Omental fat pad (tissue), 4 donors: ENCODE measurements at places on chromosomes 1 and 21. TPM values are rescaled to one million over a fixed set of nuclear protein-coding genes. Genes with fewer than 3 reads are reported as not detected.

GRCh38 chr1:93722081-93723031, 40.7 kb upstream of the BCAR3 start:
- no peak for DNase-seq

GRCh38 chr1:236862615-236863211, 67.6 kb downstream of the MTR start:
- DNase-seq: no peak

- no peak for DNase-seq
Observed at GRCh38 chr1:66282343-66282852, 251.6 kb upstream of the SGIP1 start.

DNA sequence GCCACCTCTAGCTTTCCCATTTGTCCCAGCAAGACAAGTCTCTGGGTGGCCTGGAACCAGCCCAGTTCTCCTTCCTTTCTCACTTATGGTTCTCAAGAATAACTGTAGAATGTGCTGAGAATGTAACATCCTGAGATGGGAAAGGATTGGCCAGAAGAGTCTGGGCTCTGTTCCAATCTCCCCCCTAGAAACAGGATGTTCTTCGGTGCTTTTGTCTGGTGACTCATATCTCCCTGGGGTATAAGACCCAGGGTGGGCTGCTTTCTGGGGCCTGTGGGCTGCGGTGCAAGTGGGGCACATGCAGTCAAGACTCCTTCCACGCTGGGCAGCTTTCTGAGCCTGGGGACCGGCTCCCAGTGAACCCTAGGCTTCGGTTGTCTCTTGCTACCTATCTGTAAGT, 251.2 kb upstream of the POU3F1 start:
- DNase-seq: no peak

DNA sequence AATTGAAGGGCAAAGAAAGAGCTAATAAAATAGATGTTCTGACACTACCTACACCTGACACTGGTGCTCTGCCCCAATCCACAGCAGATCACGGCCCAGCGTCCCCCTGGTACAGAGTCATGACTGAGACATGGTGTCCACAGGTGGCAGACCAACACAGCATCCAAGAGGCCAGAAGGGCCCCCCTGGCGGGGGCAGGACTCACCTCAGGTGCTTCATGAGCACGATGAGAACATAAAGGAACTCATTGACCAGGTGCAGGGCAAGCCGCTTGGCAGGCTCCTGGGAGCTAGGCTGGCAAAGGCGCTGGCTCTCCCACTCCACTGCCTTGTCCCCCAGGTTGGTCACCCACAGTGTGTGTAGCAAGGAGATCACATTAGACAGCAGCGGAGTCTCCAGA, 20.4 kb downstream of the MRAP start:
- DNase-seq: no peak

PYHIN1 gene
- total RNA-seq: 4.3 TPM

DNA sequence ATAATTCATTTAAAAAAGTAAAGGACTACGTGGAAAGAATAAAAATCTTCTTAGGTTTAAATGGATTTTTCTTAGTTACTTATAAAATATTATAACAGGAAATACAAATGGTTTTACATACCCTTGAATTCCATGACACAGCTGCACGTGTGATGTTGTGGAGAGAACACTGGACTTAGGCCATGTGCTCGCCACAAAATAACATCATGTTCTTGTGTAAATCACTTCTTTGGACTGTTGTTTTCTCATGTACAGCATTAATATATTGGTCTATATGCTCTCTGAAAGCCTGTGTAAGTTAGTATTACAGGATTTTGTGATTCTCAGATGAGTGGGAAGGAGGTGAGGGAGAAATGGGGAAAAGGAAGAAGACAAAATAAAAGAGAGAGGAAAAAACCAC, 228.2 kb downstream of the DNM3 start:
- DNase-seq: no peak

CRP gene
- total RNA-seq: not detected

DNA sequence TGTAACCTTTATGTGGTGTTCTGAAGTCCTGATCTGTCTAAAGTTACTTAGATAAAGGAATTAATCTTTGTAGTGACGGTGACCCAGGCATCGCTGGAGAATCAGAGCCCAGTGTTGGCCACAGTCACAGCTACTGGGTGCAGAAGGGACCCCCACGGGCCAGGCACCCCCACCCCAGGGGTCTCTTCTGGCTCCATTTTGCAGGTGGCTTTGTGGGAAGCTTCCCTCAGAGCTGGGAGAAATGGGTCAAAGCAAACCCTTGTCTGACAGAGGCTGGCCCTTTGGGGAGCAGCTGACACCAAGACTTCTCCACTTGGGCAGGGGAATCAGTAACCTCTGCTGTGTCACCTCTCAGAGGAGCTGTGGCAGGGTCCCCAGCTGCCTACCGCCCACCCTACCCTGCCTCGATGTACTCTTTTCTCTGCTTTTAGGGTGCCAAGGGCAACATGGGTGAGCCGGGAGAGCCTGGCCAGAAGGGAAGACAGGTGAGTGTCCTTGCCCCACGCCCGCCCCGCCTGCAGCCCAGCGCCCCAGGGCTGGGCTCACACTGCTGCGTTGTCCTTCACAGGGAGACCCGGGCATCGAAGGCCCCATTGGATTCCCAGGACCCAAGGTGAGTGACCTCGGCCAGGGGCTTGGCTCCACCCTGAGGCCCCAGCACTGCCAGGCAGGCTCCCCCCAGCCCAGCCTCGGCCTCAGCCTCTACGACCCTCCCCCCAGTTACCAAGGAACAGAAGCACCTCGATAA, 17.7 kb downstream of the COL6A2 start:
- DNase-seq: peak; percentile 1

TMEM54 gene
- 70.1 TPM for total RNA-seq

CELA2A gene
- not detected for total RNA-seq

GRCh38 chr21:15272171-15272570, 207.4 kb upstream of the NRIP1 start:
- no peak for DNase-seq

DNA sequence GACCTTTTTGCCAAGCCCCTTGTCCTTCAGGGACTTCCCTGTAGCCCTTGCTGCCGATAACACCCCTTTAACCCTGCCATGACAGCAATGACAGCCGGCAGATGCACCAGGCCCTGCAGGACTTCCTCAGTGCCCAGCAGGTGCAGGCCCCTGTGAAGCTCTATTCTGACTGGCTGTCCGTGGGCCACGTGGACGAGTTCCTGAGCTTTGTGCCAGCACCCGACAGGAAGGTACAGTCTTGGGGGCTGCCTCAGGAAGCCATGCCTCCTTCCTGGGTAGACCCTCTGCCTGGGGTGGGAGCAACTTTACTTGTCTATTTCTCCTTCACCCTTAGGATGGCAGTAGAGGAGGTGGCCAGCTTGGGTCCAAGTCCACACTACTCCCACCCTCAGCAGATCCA, 16.1 kb upstream of the PADI6 start:
- DNase-seq: no peak

DNA sequence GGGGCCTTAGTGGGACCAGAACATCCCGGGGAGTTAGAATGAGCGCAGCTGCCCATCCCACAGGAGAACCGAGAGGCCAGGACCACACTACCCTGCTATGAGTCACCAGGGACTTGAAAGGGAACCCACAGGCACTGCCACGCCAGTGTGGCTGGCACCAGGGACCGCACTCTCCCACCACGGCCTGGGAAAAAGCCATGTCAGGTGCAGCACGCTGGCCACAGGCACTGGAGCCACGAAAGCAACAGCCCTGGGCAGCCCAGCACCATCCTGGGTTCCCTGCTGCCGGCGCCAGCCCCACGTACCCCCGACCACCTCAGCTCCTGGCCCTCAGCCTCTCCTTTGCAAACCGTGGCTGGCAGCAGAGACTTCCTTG, 14.1 kb upstream of the TMEM240 start:
- DNase-seq: no peak
